ENCODE measurements at places on chromosomes 7 and 10.

GRCh38 chr7:43054052-43054722 is 58.3 kb upstream of the HECW1 start:
- no peak for DNase-seq

DNA sequence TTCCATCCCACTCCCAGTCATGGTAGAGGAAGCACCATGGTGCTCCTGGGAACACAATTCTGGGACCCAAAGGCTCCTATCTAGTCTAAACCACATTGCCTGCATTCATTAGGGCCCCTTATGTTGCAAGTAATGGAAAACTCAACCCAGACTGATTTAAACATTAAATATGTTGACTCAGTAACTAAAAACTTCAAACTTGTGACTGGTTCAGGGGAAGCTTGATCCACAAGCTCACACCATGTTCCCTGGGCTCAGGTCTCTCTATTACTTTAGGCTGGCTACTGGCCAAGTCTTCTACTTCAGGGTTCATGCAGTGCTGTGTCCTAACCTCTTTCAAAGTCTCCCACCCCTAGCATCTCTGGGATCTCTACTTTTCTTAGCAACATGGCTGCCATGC is 13.1 kb downstream of the WNT16 start:
- no peak for DNase-seq

- DNase-seq, result no peak
Measured at GRCh38 chr10:127944256-127944655, 37.4 kb downstream of the PTPRE start.

- no peak for DNase-seq
Measured at GRCh38 chr7:136359333-136359903, 382.3 kb upstream of the MTPN start.

DNA sequence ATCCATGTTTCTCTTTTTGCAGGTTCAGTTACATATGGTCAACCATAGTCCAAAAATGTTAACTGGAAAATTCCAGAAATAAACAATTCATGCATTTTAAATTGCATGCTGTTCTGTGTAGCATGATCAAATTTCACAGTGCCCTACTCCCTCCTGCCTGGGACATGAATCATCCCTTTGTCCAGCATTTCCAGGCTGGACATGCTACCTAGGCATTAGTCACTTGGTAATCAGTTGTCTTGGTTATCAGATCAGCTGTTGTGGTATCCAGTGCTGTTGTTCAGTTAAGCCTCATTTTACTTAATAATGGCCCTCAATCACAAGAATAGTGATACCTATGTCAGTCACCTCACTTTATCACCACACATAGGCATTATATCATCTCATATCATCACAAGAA is 7.3 kb upstream of the PNLIP start:
- no peak for DNase-seq

DNA sequence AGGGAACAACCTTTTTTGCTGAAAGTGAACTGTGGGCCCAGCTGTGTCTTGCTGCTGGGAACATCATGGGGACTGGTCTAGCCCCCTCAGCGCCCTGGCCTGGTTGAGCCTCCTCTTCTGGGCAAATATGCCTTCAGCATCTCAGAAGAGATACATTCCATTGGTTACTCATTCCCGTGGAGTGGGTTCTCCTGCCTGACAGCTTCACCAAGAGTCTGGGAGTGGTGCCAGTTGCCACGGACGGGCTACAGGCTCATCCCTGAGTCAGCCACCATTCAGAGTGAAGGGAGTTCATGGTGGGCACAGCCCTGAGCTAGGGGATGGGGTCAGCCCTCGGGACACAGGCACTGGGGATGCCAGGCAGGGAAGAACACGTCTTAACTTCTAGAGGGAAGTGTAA is 81.9 kb downstream of the RAMP3 start:
- no peak for DNase-seq

- no peak for DNase-seq
Measured at GRCh38 chr7:8197994-8198698, 63.8 kb downstream of the ICA1 start.

DNA sequence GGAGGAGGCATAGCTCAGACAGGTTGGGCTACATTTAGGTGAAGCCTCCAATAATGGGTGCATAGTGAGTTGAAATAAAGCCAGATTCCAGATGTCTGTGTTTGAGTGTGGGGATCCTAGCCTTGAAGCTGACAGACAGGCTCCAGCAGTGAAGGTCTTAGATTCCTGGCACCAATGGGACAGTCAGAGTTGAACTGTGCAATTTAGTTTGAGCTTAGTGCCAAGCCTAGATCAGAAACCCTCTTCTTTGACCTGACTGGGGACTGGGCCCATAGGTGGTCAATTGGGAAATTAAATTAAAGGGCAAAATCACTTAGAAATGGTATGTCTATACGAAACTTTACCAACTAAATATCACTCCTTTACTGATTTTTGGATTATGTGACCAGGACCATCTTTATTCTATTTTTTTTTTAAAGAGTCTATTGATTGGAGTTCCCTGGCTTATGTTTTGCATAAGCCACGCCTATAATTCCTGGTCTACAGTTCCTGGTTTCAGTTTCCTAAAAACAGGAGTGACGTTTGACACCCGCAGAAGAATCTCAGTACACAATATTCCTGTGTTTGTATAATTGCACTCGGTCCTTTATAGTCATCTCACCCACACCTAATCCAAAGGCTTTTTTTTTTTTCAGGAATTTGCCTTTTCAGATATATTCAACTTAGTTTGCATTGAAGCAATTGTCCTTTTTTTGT is 201.4 kb downstream of the GFRA1 start:
- DNase-seq, result no peak

- DNase-seq, result no peak
Measured at GRCh38 chr7:28596245-28596935, 184.1 kb downstream of the CREB5 start.

DNA sequence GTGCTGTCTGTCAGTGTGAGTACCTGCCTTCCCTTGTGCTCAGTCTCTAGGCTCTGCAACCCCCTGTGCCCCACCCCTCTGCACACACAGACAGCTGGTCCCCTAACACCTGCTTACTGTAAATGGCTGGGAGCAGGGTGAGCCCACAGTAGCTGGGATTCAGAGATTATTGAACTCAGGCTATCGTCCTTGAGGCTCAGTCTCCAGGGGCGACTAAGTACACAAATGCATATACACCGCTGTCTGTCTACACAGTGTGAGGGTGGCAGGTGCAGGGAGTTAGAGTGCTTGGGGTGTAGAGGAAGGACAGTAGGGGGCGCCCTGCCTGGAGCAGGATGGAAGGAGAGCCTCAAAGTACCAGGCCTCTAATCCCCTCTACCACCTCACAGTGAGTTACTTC is 12.9 kb downstream of the UPP1 start:
- DNase-seq, result no peak

GRCh38 chr7:38748056-38748610 is 117.0 kb upstream of the AMPH start:
- no peak for DNase-seq

DNA sequence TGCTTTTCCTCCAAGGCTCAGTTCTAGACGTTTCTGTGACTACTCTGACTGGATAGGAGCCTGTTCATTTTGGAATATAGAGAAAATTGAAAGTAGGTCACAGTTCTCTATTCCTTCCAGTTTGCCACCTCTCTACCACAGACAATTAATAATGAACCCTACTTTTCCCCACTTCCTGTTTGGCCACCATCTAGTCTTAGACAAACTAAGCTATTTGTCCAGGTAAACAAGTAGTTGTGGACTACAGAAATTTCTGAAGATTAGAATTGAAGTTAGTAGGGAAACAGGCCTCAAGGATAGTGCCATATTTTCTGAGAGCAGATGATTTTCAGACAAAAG is 87.0 kb downstream of the AUTS2 start:
- DNase-seq, result no peak

DNA sequence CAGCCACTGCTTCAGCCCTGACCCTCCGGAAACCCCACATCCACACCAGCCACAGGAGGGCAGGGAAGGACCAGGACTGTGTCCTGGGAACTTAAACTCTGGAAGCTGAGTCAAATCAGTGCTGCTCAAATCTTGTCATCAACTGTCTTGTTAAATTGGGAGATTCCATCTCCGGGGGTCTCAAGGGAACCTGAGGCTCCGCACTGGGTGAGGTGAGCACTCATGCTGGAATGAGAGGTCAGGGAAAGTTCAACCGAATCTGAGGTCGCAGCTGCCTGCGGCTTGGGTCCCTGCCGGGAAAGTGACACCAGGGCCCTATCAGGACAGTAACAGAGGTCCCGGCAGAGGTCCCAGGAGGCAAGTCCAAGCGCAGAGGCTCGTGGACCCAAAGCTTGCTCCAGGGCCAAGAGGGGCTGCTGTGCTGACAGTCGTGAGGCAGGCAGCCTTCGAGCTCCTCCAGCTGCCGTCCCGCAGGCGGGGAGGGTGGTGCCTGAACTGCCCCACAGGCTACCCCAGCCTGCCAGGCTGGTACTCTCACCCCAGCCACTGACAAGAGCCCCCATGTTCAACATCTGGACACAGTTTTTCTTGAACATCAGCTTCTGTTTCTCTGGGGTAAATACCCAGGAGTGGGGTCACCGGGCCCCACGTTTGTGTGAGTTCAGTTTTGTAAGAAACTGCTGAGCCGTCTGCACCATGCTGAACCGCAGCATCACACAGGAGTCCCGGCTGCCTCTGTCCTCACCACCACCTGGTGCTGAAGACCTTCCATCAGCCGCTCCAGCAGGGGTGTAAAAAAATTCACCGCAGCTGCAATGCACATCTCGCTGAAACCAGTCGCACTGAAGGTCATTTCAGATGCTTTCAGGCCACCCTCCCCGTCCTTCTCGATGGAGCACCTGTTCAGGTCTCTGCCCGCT is 101.0 kb downstream of the DIP2C start:
- DNase-seq, result no peak

DNA sequence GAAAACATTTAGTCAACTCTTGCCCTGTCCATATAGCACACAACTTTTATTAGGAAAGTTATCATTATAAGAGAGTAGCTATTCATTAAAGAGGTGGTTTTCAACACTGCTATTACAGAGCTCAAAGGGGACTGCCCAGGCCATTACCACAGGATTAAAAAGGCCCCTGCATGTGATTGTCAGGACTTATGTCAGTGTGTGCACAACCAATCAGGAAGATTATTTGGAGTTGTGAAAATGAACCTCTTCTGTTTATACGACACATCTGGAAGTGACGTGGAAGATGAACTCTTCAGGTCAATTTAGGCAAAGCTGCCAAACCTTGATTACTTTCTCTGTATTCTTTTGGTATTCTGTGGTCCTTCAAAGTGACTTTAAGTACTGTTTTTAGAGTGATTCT is 14.7 kb downstream of the CCNY start:
- DNase-seq, result no peak

GRCh38 chr7:154906201-154906600 is 96.7 kb downstream of the PAXIP1 start:
- no peak for DNase-seq

DNA sequence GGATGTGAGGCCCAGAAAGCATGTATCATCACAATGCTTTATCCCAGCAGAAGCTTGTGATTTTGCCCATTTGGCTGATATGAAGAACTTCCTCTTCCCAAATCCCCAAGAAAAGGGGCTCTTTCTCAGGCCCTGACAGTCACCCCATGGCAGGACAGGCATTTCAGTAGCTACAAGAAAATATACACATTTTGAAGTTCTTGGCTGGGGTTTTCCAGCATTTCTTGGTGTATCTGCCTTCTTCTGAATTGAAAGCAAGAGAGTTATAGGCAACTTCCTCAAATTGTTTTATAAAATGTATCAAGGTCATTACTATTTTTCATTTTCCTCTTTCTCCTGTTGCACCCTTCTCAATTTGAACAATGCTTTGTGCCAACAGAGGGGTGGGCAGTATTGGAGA is 63.3 kb upstream of the PDLIM1 start:
- DNase-seq, result no peak

All from GM12891 (cell line).